HEK293T (cell line): ENCODE measurements at places on chromosomes 3 and 15.

GRCh38 chr3:3309887-3310286, 130.4 kb upstream of the CRBN start:
- DNase-seq = no peak

DNA sequence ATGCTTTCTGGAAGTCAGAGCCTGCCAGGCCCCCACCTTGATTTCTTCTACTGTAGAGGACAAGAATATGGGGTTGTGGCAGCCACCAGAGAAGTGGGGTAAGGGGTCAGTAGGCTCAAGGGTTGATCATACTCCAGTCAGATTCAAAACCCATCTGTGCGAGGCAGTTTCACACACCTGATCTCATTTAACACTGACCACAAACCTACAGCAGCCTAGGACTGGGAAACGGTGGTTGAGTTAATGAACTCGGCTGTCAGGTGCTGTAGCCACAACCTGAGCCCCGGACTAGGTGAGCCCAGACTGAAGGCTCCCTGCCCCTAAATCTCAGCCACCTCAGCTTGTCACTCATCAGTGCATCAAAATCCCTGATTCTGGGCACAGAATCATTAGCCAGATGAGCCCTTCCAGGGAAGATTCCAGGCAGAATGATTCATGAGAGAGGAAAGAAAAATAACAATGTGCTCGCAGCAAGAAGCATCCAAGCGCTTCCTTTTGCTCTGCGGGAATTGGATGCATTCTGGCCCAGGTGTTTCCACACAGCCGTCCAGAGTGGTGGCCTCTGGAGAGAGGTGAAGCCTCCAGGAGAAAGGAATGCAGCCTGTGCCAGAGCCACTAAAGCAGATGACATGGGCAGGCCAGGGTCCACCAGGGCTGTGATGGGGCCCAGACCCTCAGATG, 102.1 kb downstream of the SRGAP3 start:
- no peak for DNase-seq

DNA sequence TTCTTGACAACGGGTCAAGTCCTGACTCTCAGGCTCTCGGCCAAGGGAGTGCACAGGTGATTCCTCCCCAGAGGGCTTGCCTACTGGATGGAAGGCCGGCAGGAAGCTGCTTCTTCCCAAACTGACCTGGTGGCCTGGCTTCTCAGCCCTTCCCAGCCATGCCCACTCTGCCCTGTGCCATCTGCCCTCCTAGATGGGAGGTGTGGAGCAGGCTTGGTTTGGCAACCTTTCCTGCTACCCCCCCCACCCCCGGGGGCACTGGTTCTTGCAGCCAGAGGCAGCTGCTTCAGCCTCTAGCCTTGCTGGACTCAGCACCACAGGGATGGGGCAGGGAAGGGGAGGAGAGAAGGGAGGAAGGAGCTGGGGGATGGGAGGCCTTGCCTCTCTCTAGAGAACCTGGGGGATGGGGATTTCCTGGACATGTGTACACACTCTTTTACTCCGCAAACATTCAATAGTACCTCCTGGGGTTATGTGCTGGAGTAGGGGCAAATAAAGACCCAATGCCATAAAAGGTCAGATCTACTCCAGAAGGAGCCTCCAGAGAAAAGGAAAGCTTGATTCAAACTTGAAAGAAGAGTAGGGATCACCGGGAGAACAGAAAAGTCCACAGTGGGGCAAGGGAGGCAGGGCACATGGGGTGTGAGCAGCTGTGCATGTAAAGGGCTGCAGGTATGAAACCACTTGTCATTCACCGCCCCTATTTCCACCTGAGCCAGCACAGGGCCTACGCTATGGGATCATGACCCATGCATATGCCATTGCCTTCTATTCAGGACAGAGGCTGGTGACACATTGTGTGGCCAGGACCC, 4.2 kb upstream of the DAPK2 start:
- no peak for DNase-seq

- DNase-seq = no peak
Measured at GRCh38 chr3:31729082-31729481, 196.4 kb downstream of the STT3B start.

- no peak for DNase-seq
Measured at GRCh38 chr3:195010551-195011100, 260.3 kb downstream of the XXYLT1 start.
